Jurkat, Clone E6-1 (cell line): ENCODE measurements at places on chromosomes 6 and 20.

GRCh38 chr6:20805021-20805420, 270.8 kb downstream of the CDKAL1 start:
- no peak for DNase-seq

DNA sequence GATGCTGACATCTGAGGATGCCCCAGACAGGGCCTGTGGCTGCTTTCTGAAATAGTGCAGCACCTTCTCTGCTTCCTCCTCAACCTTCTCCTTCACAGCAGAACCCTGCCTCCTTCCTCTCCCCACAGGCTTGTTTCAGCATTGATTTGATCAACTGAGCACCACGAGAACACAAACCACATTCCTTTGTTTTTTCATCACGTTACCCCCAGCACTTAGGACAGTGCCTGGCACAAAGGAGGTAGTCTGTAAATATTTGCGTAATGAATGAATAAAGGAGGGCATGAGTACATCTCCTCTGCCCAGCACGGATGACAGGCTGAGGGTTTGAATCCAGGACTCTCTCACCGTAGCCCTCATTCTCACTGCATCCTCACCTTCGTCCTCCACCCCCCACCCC, 21.3 kb upstream of the WFDC2 start:
- no peak for DNase-seq

DNA sequence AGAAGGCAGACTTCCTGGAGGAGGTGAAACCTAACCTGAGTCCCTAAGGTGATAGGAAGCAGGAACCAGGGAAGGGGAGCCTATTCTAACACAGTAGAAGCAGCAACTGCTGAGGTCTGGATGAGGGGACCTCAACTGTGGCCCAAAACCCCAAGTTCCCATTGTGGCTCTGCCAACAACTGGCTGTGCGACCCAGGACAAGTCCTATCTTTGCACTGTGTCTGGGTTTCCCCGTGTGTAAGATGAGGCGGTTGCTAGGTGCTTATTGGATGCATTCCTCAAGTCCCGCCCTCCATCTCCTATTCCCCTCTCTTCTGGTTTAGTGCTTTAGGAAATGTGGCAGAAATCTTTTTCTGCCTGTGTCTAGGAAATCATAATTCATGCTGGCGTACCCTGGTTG, 52.2 kb upstream of the TTPAL start:
- DNase-seq = no peak

GRCh38 chr6:113599444-113599843, 257.7 kb upstream of the MARCKS start:
- no peak for DNase-seq

DNA sequence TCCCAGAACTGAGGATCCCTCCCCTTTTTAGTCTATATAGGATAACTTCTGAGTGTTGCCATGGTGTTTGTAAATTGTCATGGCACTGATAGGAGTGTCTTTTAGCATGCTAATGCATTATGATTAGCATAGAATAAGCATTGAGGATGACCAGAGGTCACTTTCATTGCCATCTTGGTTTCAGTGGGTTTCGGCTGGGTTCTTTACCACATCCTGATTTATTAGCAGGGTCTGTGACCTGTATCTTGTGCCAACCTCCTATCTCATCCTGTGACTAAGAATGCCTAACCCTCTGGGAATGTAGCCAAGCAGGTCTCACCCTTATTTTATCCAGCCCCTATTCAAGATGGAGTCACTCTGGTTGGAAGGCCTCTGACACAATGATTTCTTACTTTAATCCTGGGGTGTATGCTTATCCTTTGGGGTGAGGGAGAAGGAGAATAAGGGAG, 19.6 kb downstream of the WFDC2 start:
- DNase-seq = no peak

GRCh38 chr20:50645253-50646068, 45.9 kb downstream of the RIPOR3 start:
- DNase-seq = no peak
